ENCODE measurements at places on chromosomes 3 and 15.
A peak's percentile ranks its signal among the peaks of the same experiment; 100 is the strongest.

DNA sequence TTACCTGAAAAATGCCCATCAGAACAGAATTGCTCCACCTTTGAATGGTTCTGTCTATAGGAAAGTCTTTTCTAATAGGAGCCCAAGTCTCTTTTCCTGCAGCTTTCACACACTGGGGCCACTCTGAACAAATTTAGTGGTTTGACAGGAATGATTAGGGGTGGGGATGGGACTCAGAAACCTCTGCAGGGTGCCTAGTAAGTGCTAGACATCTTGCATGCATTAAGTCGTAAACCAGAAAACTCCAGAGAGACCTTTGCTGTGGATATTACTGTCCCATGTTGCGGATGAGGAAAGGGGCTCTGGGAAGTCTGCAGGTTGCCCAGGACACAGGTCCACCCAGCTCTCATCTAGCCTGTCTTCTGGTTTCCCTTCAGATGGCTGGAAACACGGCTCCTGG lies 189.7 kb downstream of the OPA1 start:
- DNase-seq = no peak

GRCh38 chr15:85491691-85492090 lies 111.3 kb downstream of the AKAP13 start:
- no peak for DNase-seq

- no peak for DNase-seq
These were observed 18.4 kb downstream of the FLNB start for GRCh38 chr3:58026598-58026997.

- no peak for DNase-seq
These were observed 19.8 kb upstream of the NUDT16 start for GRCh38 chr3:131361464-131362421.

GRCh38 chr3:65828706-65829105 lies 210.0 kb downstream of the MAGI1 start:
- DNase-seq = no peak

GRCh38 chr15:33392453-33392852 lies 81.7 kb downstream of the RYR3 start:
- no peak for DNase-seq

- no peak for DNase-seq
These were observed 43.1 kb upstream of the LIMD1 start for GRCh38 chr3:45551214-45552010.

DNA sequence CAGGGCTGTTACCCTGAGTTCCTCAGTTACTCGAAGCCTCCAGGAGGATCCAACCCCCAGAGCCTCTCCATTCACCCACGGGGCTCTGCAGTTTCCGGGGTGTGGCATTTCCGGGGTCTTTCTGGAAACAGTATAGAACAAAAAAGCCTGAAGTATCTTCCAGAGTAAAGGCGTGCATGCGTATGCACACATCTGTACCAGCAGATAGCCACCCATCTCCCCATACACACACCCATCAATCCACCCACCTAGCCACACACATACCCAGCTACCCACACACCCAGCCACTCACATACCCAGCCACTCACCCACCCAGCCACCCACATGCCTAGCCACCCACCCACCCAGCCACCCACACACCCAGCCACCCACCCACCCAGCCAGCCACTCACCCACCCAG lies 2.9 kb upstream of the DNAJB8 start:
- DNase-seq = no peak

GRCh38 chr3:20104167-20104661 lies 64.0 kb downstream of the KAT2B start:
- peak; percentile 30 for DNase-seq

DNA sequence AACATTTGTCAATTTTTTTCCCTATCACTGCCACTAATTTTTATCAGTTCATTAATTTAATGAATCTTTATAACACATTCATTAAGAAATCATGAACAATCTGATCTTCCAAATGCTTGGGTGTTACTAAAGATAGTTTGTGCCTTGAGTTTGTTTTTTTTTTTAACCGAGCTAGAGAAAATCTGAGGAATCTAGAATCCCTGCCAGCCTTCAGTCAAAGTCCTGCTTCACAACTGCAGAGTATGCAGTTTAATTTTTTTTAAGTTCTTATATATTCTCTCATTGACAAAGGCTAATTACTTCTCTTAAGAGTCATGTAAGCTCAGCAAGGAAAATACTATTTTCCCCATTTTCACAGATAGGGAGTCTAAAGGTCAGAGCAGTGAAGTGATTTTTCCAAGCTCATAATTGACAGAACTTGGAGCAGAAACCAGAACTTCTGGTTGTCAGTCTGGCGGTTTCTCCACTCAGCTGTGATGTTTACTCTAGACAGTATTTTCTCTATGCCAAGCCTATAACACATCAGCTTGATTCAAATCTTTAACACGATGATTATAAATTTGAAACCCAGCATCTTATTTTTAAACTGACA lies 55.7 kb downstream of the TNIK start:
- no peak for DNase-seq

DNA sequence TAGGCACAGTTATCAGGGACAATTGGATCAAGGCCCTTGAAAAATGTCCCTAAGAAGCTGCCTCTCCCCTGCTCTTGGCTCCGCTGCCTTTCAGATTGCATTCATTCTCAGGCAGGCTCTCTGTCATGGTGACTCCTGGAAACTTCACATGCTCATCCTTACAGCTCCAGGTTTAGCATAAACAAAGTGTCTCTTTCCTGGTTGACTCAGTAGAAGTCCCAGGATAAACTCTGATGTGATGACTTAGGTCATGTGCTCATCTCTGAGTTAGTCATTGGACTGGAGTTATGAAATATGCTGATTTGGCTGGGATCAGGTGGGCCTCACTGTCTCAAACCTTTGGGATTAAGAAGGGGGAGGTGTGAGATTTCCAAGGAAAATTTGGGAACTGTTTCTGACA lies 243.8 kb downstream of the ZNF621 start:
- DNase-seq = no peak

GRCh38 chr3:41357271-41357670 lies 158.0 kb downstream of the CTNNB1 start:
- DNase-seq = no peak

GRCh38 chr15:39239562-39239961 lies 341.3 kb upstream of the THBS1 start:
- no peak for DNase-seq

DNA sequence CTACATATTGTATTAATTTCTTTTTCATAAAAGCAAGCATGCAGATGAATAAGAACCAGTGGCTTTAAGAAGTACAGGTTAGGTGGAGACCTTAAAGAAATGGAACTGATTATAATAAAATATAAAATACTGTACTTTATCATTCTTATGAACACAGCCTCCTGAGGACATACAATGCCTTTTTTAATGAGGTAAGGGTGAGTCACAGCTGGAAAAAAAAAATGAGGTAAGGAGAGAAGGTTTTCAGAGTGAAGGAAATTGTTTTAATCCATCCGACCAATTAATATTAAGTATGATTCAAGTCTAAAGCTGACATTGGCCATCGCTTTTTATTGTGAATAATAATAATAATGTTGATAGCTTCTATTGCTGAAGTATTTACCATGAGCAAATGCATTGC lies 170.3 kb upstream of the SOX2 start:
- DNase-seq = no peak

GRCh38 chr3:178392511-178392926 lies 143.7 kb upstream of the KCNMB2 start:
- no peak for DNase-seq

DNA sequence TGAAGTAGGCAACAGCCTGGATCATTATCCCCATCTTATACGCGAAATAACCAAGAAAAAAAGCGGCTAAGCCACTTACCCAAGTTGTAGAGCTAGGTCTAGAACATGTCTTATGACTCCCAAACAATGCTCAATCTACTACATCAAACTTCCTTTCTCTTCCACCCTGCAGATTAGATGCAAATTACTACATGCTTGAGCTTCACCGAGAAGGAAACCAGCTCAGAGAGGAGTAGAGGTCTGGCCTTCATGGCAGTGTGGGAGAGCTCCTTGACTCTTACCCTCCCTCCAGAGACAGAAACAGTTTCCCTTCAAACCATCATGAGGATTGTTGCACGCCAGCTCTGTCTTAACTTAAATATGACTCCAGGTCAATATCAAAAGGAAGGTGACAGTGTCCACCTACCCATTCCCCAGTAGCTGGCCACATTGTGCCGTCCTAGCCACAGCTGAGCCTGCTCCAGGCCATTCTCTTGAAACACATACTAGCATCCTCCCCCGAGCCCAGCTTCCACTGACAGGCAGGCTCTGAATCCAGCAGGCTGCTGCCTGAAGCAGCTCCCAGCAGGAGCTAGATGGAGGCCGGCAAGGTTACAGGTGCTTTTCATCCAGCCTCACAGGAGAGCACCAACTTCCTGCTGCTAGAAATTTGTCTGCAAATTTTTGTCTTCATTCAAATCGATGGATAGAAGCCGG lies 56.8 kb downstream of the CPN2 start:
- no peak for DNase-seq

- no peak for DNase-seq
These were observed 344.2 kb upstream of the GRM7 start for GRCh38 chr3:6516694-6517093.

DNA sequence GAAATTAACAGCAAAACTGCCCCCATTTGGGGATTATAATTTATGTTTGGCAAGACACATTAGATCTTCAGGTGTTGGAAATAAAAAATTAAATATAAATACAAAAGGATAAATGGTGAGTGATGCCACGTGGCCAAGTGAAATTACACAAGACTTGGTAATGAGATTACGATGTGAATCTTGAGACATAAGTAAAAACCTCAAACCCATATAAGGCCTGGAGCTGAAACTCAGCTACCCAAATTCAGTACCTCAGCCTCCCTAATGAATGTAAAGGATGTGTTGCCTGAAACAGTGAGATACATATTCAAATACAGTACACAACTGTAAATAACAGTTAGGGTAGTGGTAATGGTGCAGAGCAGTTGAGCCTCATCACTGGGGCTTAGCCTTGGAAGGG lies 1146.6 kb downstream of the OTOL1 start:
- no peak for DNase-seq

DNA sequence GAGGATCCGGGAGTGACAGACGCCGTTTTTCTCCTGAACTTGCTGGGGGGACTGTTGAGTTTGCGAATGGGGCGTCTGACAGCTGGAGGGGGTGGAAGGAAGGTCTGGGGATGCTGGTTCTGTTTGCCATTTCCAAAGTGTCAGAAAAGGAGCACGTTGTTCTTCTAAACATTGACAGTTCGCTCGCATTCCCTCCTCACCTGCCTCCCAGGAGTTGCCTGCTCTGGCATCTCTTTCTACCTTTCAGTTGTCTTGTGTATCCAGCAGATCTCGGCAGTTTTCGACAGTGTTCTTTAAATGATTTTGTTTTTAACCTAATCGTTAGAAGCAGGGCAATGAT lies 829 bp downstream of the SELENOT start:
- no peak for DNase-seq

DNA sequence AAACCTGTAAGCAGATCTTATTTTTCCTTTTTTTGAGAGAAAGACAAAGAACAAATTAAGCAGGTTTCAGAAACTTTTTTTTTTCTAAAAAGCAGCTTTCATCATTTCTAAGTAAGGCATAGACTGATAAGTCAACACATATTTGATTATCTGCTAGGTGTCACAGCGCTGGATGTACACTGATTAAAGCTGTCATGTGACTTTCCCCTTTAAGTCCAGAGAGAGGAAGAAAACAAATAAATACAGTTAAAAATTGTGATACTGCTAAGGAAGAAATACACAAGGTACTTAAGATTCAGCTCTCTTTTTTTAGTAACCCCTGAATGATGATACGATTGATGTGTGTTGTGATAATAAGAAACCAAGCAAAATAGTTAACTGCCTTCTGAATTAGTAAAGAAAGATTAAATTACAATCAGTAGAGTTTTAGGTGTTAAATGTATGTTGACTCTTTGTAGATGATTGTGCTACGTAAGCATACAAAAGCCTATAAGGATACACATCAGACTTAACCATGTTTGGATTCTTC lies 2.8 kb downstream of the GLCE start:
- no peak for DNase-seq

GRCh38 chr3:138049157-138049919 lies 39.4 kb downstream of the CLDN18 start:
- DNase-seq = no peak

- DNase-seq = no peak
These were observed 54.3 kb upstream of the THSD4 start for GRCh38 chr15:71060983-71061382.

- DNase-seq = no peak
These were observed 470.9 kb upstream of the ARL6 start for GRCh38 chr3:97293596-97294131.

All from activated CD4-positive, alpha-beta T cell treated with anti-CD3 and anti-CD28 coated beads, Interleukin-2, amount 50 U/mL, for 24 hours (primary cell).